Stimulated activated CD4-positive, alpha-beta T cell treated with anti-CD3 and anti-CD28 coated beads, Interleukin-4, amount 100 ng/mL, for 48 hours (primary cell): ENCODE measurements at places on chromosomes 6 and 20.

DNA sequence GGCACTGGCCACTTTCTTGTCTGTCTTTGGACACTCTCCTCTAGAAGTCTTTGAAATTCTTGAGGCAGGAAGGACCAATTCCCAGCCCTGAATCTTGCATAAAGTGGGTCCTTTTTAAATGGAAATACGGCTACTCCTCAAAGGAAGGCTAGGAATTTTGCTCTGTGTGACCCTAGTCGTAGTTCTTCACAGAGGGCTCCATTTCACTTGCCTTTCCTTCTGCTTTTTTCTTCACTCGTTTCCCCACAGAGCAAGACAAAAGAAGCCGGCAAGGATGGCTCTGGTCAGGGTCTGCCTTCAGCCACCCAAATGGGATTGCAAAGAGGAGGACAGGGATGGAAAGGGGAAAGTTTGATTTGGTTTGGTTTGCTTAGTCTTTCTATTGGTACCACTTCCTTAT is 25.8 kb downstream of the HLA-E start:
- no peak for DNase-seq

DNA sequence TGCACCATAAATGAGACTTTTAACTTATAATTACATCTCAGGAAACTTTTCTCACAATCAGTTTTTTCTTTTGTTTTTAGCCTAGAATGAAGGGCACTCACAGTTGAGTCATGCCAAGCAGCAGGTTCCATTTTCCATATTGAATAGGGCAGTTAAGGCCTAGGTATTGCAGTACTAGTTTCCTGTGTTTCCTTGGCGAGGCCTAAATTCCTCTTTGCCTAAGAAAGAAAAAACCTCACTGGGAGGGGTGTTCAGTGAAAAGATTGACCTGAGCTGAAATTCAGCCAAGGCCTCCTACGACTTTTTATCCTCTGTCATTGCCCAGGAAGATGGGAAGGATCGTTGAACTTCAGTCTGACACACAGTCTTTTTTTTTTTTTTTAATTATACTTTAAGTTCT is 85.5 kb downstream of the IMPG1 start:
- no peak for DNase-seq

DNA sequence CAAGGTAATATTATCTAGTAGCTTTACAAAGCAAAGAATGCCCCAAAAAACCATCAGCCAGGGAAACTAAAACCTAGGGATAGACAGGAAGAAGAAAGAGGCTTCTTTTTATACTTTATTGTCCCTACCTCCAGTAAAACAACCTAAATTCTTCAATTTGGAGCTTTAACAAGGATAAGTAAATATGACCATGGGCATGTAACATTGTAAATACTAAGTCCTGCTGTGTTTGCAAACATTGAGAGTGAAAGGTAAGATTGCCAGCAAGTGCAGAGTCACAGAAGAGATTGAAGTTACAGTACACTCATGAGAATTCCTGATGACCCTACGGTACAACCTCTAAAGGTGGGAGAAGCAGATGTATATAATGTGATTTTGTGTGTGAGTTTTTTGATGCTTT is 117.2 kb downstream of the FOXO3 start:
- no peak for DNase-seq

GRCh38 chr6:108968325-108969316 is 120.4 kb downstream of the ARMC2 start:
- no peak for DNase-seq

DNA sequence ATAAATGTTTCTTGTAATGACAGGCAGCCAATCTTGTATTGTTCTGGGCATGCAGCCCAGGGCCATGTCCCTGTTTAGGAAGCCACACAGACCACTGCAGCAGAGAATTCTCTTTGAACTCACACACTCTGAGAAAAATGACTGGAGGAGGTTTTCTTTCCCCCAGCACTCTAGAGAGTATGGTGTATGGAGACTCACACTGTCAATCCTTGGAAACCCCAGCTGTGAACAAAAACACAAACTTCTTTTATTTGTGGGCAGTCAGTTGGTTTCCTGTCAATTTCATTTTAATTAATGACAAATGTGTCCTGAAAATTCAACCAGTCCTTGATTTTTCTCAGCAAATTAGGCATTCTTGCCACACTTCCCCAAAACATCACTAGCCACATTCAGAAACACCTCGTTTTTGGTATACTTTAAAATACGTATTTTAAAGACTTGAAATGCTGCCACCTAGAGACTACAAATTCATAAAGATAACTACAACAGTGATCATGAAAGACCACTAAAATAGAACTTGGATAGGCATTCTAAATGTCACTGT is 52.9 kb upstream of the UFL1 start:
- DNase-seq, result no peak

GRCh38 chr6:136550045-136550329 is 235 bp downstream of the MAP7 start:
- DNase-seq, result no peak

DNA sequence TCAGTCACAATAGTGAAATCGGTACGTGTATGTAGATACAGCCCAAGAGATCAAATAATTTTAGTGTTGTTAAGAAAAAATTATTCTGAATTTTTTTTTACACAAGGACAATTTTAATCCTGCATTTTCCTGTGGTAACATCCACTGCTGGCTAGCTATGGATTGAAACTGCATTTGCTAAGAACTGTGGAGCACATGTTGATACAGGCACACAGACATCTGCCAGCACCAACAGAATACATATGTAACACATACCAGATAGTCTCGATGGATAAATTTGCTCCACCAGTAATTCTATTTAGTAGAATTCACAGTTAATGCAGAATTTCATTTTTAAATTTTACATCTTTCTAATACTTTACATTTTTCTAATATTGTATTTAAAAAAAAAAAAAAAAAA is 2.2 kb downstream of the ASIP start:
- DNase-seq, result no peak

GRCh38 chr6:33057222-33058150 is 16.0 kb downstream of the HLA-DPA1 start:
- DNase-seq, result no peak

- no peak for DNase-seq
These were observed 32.0 kb downstream of the ATXN1 start for GRCh38 chr6:16729183-16729691.

- DNase-seq, result no peak
These were observed 345 bp upstream of the CST5 start for GRCh38 chr20:23879811-23880374.

DNA sequence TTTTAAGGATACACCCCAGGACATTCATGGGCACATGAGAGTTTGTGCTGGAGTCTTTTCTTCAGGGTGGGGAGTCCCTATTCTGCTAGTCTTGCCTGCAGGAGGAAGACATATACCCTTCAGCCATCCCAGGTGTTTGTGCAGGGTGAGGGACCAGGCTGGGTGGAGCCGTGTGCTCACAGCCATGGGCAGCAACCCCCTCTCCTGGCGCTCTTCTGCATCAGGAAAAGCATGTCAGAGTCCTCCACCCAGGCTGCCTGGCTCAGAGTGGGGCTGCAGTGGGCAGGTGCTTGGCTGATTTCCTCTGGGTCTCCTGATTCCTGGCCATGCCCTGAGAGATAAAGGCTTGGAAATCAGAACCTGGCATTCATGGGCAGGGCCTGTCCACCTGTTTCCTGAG is 22.7 kb upstream of the MLN start:
- no peak for DNase-seq

- DNase-seq, result no peak
These were observed 6.7 kb downstream of the ZFAND3 start for GRCh38 chr6:37826188-37826587.
